ENCODE measurements at places on chromosomes 4 and X. TPM values are rescaled to one million over a fixed set of nuclear protein-coding genes. Genes with fewer than 3 reads are reported as not detected.

ASIC5 gene
- total RNA-seq: not detected

SLC39A8 gene
- total RNA-seq: 58.7 TPM

DOK7 gene
- not detected for total RNA-seq

DNA sequence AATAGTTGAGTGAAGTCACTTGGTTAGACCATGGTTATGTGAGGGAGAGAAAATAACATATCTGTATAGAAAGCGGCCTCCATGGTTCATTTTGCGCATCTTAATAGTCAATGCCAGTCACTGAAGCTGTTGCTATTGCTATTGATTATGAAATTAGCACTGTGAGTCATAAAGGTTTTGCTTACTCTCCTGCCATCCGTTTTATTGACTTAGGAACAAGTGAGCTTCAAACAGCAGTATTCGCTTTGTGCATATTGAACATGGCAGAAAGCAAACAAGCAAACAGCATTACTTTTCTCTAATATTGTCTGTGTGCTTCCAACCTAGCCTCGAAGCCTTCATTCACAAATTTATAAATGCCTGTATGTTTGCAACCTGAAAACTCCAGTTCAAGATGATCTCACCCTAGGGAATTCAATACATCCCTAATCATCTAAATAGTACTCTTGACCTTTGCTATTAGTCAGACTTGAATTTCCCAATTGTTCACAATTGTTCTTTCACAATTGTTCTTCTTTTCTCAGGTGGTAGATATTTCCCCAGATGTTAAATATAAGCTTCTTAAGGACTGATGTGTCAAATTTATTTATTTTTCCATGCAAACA is 55.9 kb upstream of the GABRA2 start:
- no peak overlapping the region for H3K27ac ChIP-seq
- no peak overlapping the region for H3K4me3 ChIP-seq
- no peak for DNase-seq
- no peaks in the 10 kb centered on the region for H3K27me3 ChIP-seq
- H3K36me3 ChIP-seq: no peaks in the 10 kb centered on the region
- H3K4me1 ChIP-seq: no peaks in the 10 kb centered on the region

GRCh38 chr4:111814961-111815360 is 330.3 kb upstream of the FAM241A start:
- H3K4me3 ChIP-seq: no peak overlapping the region
- no peaks in the 10 kb centered on the region for H3K36me3 ChIP-seq
- no peaks in the 10 kb centered on the region for H3K27me3 ChIP-seq
- H3K4me1 ChIP-seq: no peaks in the 10 kb centered on the region

- no peak for DNase-seq
- no peaks in the 10 kb centered on the region for H3K36me3 ChIP-seq
- H3K27ac ChIP-seq: no peak overlapping the region
Observed at GRCh38 chr4:154364066-154364845, 127.3 kb downstream of the DCHS2 start.

CLGN gene
- 0.21 TPM for total RNA-seq

- no peak for DNase-seq
- H3K27me3 ChIP-seq: no peaks in the 10 kb centered on the region
- no peaks in the 10 kb centered on the region for H3K4me1 ChIP-seq
- H3K36me3 ChIP-seq: no peaks in the 10 kb centered on the region
- no peak overlapping the region for H3K27ac ChIP-seq
- H3K4me3 ChIP-seq: no peak overlapping the region
Observed at GRCh38 chrX:18210470-18210869, 10.2 kb downstream of the BEND2 start.

TLR8 gene
- not detected for total RNA-seq

GRCh38 chrX:150229030-150229429 is 134.1 kb upstream of the MAMLD1 start:
- no peak for DNase-seq
- peaks cover 3% of the 10 kb centered on the region for H3K27me3 ChIP-seq
- H3K36me3 ChIP-seq: no peaks in the 10 kb centered on the region
- H3K27ac ChIP-seq: no peak overlapping the region
- H3K4me3 ChIP-seq: no peak overlapping the region
- peaks cover 4% of the 10 kb centered on the region for H3K4me1 ChIP-seq

- H3K4me1 ChIP-seq: no peaks in the 10 kb centered on the region
- no peaks in the 10 kb centered on the region for H3K27me3 ChIP-seq
- no peak overlapping the region for H3K4me3 ChIP-seq
- H3K27ac ChIP-seq: no peak overlapping the region
- no peak for DNase-seq
Observed at GRCh38 chrX:121479406-121479805, 432.0 kb downstream of the GLUD2 start.

GRCh38 chr4:41819621-41820020 is 71.1 kb upstream of the PHOX2B start:
- no peak overlapping the region for H3K27ac ChIP-seq
- no peak overlapping the region for H3K4me3 ChIP-seq
- peaks cover 11% of the 10 kb centered on the region for H3K27me3 ChIP-seq
- no peaks in the 10 kb centered on the region for H3K36me3 ChIP-seq
- no peak for DNase-seq

BANK1 gene
- total RNA-seq: 0.10 TPM

- no peak overlapping the region for H3K4me3 ChIP-seq
- H3K36me3 ChIP-seq: peaks cover 2% of the 10 kb centered on the region
- H3K27ac ChIP-seq: no peak overlapping the region
Observed at GRCh38 chr4:123453061-123453680, 56.6 kb downstream of the SPRY1 start.

NPFFR2 gene
- not detected for total RNA-seq

TDO2 gene
- total RNA-seq: not detected

- no peak for DNase-seq
- H3K27ac ChIP-seq: no peak overlapping the region
- H3K4me1 ChIP-seq: peaks cover 2% of the 10 kb centered on the region
- no peak overlapping the region for H3K4me3 ChIP-seq
Observed at GRCh38 chr4:172011196-172011595, 198.0 kb downstream of the GALNTL6 start.

- H3K4me1 ChIP-seq: peaks cover 44% of the 10 kb centered on the region
- DNase-seq: peak; percentile 77
- peak within 1 kb of the TSS; percentile 86 for H3K27ac ChIP-seq
- peaks cover 4% of the 10 kb centered on the region for H3K27me3 ChIP-seq
Observed at GRCh38 chr4:56907489-56908205, at the start of gene REST. REST (plus strand) TSS chr4:56907900; CDS start chr4:56910639, 2,739 bp downstream.

DNA sequence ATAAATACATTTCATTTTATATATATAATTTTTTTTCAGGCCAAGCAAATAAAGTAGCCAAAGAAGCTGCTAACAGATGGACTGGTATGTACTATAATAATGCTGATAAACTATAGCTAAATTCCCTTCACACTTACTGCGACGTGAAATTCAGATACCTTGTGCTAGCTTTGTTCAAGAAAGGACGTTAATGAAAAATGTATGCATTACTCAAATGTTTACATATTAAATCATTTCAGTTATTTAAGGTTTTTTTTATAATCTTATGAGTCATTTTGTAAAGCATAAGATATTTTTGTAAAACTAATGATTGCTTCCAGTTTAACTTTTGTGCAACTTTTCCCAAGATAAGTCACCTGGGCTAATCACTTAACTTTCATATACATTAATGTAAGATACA is 57.2 kb upstream of the TMEM131L start:
- DNase-seq: no peak
- no peak overlapping the region for H3K4me3 ChIP-seq
- H3K4me1 ChIP-seq: peaks cover 13% of the 10 kb centered on the region
- H3K36me3 ChIP-seq: peaks cover 30% of the 10 kb centered on the region
- H3K27me3 ChIP-seq: no peaks in the 10 kb centered on the region

ADH1B gene
- not detected for total RNA-seq

SHROOM3 gene
- total RNA-seq: not detected

DNA sequence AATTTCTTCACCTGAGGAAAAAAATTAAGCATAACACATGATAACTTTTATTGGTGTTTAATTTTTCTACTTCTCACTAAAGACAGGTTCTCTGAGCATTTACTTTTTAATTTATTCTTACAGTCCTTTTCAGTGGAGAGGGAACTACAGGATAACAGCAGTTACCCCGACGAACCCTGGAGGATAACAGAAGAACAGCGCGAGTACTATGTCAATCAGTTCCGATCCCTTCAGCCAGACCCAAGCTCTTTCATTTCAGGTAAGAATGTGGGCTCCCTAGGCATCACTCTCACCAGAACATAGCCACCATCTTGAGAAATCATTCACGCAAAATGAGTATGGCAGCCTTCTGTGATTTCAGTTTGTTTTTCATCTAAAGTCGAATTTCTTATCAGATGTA is 100.8 kb downstream of the REPS2 start:
- H3K4me3 ChIP-seq: no peak overlapping the region
- no peak for DNase-seq
- no peaks in the 10 kb centered on the region for H3K27me3 ChIP-seq
- no peak overlapping the region for H3K27ac ChIP-seq

GABRG1 gene
- total RNA-seq: not detected

DNA sequence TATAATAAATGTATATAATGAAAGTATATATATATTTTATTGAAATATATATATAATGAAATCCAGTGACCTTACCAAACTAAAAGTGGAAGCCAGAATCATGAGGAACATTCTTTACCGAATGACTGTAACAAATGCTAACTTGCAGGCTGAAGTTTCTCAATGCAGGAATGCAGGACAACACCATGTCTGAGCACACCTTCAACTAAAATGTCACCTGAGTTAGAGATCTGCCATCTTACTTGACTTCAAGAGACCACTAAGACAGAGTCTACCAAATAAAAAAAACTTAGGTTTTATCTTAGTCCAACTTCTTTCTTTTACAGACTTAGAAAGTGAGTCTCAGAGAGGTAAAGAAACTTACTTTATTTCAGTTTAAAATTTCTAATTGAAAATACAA is 176.2 kb downstream of the FSTL5 start:
- H3K27ac ChIP-seq: no peak overlapping the region
- no peak overlapping the region for H3K4me3 ChIP-seq
- no peaks in the 10 kb centered on the region for H3K27me3 ChIP-seq

DNA sequence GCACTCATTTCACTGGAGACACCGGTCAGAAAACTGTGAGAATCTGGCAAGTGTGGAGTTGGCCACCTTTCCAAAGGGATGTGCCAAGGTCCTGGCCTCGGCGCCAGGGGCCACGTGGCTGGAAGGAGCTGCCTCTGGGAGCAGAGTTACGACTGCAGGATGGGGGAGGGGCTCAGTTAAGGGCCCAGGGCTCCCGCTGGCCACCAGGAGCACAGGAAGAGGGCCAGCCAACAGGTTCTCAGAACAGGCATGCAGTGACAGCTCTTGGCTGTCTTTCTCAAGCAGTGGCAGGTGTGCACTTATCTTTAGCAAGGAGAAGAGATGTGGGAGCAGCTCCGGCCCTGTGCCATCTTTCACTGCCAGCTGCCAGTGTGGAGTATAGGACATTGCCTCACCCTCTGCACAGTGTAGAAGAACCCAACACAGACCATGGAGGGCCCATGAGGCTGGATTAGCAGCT is 115.9 kb upstream of the RBPJ start:
- H3K27me3 ChIP-seq: peaks cover 20% of the 10 kb centered on the region
- H3K36me3 ChIP-seq: peaks cover 24% of the 10 kb centered on the region
- no peak overlapping the region for H3K4me3 ChIP-seq
- peaks cover 35% of the 10 kb centered on the region for H3K4me1 ChIP-seq
- no peak for DNase-seq

TMEM271 gene
- total RNA-seq: not detected

GRCh38 chr4:7503559-7504249 is 69.0 kb upstream of the PSAPL1 start:
- H3K36me3 ChIP-seq: no peaks in the 10 kb centered on the region
- H3K4me3 ChIP-seq: no peak overlapping the region
- DNase-seq: no peak

- no peaks in the 10 kb centered on the region for H3K36me3 ChIP-seq
- no peak for DNase-seq
- H3K27me3 ChIP-seq: peaks cover 6% of the 10 kb centered on the region
- H3K27ac ChIP-seq: no peak overlapping the region
Observed at GRCh38 chr4:184251670-184251980, 34.0 kb upstream of the ENPP6 start.

GAGE12J gene
- total RNA-seq: not detected

ARSJ gene
- not detected for total RNA-seq

DNA sequence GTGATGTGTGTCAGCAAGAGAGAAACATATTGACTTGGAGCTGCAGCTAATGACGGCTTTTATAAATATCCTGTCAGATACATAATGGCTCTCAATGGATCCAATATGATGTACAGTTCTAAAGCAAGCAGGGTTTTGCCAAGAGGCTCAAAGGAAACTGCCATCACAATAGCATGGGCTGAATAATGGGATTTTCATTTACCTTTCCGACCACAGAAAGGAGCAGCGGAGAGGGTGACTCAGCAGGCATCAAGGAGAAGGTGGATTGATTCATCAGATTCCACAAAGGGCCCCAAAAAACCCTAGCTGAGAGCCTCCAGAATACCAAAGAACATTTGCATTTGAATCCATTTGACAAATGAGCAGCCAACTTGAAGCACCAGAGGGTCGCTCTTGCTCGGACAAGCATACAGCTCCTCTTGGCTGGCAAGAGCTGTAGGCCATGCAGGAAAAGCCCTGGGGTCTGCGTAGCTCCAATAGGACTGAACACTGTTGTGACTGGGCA is 355.7 kb upstream of the NOCT start:
- peaks cover 2% of the 10 kb centered on the region for H3K27me3 ChIP-seq
- H3K36me3 ChIP-seq: no peaks in the 10 kb centered on the region
- no peak overlapping the region for H3K27ac ChIP-seq
- no peaks in the 10 kb centered on the region for H3K4me1 ChIP-seq
- H3K4me3 ChIP-seq: no peak overlapping the region
- DNase-seq: no peak

PDCL2 gene
- not detected for total RNA-seq

DNA sequence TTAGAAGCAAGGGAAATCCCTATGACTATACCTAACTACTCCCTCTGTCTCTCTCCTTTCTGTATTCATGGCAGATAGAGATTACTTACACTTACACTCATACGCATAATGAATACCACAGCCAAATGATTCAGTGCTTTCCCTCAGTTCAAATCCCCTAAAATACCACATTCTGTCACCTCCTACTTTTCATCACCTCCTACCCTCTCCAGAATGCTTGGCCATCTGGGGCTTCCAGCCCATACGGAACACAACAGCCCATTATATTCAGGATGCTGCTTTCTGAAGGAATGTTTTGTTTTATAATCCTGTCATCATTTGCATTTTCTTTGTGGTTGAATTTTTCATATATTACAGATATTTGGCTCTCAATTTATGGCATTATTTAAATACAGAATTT is 361.6 kb downstream of the GRIA2 start:
- H3K4me3 ChIP-seq: no peak overlapping the region
- no peaks in the 10 kb centered on the region for H3K4me1 ChIP-seq

- no peaks in the 10 kb centered on the region for H3K27me3 ChIP-seq
- H3K4me1 ChIP-seq: no peaks in the 10 kb centered on the region
- no peak overlapping the region for H3K27ac ChIP-seq
- no peak for DNase-seq
Observed at GRCh38 chr4:106647451-106647850, 278.9 kb upstream of the GIMD1 start.

GRCh38 chrX:129679901-129680300 is 25.1 kb upstream of the APLN start:
- no peak overlapping the region for H3K4me3 ChIP-seq
- no peaks in the 10 kb centered on the region for H3K27me3 ChIP-seq
- H3K4me1 ChIP-seq: peaks cover 15% of the 10 kb centered on the region
- DNase-seq: no peak

Measured in activated CD4-positive, alpha-beta T cell treated with anti-CD3 and anti-CD28 coated beads, Interleukin-2, amount 10 ng/mL, durations not matched to agents 7 days and 5 days (primary cell).